ENCODE measurements at places on chromosomes 7 and 10. TPM values are rescaled to one million over a fixed set of nuclear protein-coding genes. Genes with fewer than 3 reads are reported as not detected.

GRCh38 chr10:77077316-77077945, 560.2 kb downstream of the KCNMA1 start:
- no peak for DNase-seq

- no peak for DNase-seq
These were observed 302.2 kb upstream of the ZMIZ1 start for GRCh38 chr10:78766603-78767002.

DNA sequence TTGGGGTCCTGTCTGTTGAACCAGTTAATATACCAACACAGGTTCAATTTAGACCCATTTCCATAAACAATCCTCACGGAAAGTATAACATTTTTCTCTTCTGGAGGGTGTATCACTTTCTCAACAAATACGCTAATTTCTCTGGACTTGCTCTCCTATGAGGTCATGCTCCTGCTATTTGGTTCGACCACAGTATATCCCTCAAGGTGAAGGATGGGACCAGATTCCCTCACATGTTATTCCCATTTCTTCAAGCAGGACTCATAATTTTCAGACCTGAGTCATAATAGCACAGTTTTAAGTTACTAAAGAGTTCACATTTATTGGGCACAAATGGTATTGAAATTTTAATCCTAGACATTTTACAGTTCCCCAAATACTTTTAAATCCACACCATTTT, 57.2 kb downstream of the ADAM12 start:
- no peak for DNase-seq

Gene PCLO
- polyA plus RNA-seq = 7.6 TPM

DNA sequence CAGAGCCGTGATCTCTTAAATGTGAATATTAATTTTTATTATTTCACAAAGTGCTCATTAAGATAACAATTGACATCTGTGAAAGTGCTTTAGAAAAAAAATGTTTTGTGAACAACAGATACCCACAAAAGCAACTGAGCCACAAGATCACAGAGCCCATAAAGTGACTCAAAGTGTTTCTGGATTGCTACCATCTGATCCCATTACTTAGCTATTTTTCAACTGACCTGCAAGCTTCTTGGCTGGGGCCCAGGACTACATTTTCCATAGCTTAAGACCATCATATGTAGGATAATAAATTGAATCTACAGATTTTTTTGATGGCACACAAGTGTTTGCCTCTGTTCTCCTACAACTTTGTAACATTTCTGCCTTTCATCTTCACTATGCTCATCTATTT, 674.4 kb downstream of the PHTF2 start:
- DNase-seq = no peak

DNA sequence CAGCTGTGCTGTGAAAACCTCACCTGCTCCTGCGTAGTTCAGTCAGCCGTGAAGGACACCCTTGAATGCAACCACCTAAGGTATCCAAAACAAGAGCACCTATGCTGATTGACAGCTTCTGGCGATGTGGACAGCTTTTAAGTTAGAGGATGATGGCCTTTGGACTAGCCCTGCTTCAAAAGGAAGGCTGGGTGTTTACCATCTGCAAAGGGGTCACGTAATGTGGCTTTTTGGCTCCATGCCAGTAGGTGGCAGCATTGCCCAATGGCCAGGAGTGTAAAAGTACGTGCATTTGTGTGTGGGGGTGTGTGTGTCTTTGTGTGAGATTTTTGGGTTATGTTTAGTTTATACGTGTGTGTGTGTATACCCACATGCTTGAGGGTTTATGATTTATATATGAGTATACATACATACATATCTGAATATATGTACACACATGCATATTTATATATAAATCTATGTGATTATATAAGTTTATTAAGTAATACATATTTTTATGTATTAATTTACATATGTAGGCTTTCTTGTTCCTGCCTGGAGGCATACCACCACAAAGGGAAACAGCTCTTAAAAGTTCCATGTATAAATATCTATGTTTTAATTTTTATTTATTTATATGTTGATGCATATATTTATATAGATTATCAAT, 236.3 kb upstream of the ANKRD30A start:
- peak; percentile 42 for DNase-seq

- DNase-seq = no peak
These were observed 494 bp downstream of the VSIR start for GRCh38 chr10:71772832-71773220.

DNA sequence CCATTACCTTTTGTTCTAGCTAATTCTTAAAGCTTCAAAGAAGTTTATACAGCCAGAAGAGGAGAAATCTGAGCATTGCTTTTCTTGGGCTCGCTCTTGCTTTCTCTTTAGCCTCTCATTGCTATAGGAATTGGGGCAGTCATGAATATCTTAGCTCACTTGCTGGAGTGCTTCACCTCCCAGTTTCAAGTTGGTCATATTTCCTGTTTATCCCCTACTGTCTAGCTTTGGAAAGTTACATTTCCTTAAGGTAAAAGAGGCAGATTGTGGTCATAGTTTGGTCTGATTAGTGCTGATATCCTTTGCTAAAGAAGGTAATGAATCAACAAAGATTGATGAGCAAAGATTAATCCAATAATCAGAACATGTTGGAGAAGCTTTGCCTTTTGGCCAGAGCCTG, 77.7 kb upstream of the GLI3 start:
- no peak for DNase-seq

Gene DNAH11
- polyA plus RNA-seq = 1.5 TPM

GRCh38 chr7:15084368-15084767, 181.8 kb upstream of the DGKB start:
- DNase-seq = no peak

Gene SAMD9
- 6.6 TPM for polyA plus RNA-seq

DNA sequence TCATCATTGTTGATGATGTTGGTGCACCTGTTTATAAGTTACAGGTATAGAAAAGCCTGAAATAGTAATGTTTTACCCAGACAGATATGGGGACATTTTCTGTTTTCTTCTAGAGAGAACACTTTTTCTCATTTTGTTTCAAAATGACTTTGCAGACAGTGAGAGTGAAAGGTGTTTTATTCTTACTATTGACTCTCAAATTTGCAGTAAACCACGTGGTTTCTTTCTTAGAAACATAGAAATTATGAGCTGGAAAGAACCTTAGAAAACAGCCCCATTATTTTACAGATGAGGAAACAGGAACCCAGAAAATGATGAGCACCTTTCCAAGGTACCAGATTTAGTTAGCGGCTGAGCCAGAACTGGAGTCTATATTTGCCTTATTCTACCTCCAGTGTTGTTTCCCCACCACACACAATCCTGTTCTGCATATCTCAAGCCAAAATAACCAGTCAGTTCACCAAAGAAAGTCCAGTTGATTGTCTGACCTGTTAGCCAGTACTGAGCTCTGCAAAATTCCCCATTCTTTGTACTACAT, 138.9 kb upstream of the AHR start:
- DNase-seq = no peak

DNA sequence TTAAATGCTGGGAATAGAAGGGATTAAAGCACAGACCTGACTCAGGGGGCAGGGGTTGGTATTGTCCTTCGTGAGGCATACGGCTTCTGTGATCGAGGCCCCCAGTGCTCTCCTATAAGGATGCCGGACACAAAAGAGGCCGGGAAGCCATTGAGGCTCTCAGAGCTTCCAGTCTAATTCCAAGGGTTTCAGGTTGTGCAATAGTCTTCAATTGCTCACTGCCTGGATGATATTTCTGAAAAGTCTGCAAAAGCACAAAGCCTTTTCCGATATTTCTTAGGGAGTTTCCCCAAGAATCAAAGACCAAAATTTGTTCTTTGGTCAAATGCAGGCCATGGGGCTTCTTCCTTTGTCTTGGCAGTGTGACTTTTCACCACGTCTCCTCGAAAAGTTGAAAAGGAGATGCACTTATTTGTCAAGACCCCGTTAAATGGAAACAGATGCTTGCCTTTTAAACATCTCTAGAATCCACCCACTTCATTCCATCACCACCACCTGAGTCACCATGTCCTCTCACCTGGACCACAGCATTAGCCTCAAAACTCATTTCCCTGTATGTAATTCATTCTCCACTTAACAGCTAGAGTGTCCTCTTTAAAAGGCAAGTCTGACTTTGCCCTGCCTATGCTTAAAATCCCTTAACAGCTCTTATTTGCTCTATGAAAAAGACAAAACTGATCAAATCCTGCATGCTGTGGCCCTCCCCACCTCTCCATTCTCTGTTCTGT, 134.8 kb upstream of the NAMPT start:
- no peak for DNase-seq

GRCh38 chr7:18893156-18893555, 224.3 kb downstream of the TWIST1 start:
- no peak for DNase-seq

- DNase-seq = peak; percentile 56
These were observed at the start of gene CREB3L2 for GRCh38 chr7:138001529-138002095. Gene CREB3L2 (minus strand): TSS chr7:138002086. CDS start chr7:138001705, 381 bp downstream.

GRCh38 chr7:71343892-71344291, 211.9 kb downstream of the GALNT17 start:
- DNase-seq = no peak

Gene SAP25
- polyA plus RNA-seq = 9.4 TPM

Data from right renal pelvis (tissue), 4 donors.